Activated CD4-positive, alpha-beta T cell treated with anti-CD3 and anti-CD28 coated beads, Interleukin-2, amount 10 ng/mL, durations not matched to agents 7 days and 5 days (primary cell): ENCODE measurements at places on chromosomes 16 and 17.

- no peak overlapping the region for H3K4me3 ChIP-seq
- H3K4me1 ChIP-seq = peaks cover 18% of the 10 kb centered on the region
- no peak for DNase-seq
- H3K27ac ChIP-seq = no peak overlapping the region
Measured at GRCh38 chr17:83126275-83126811, 46.9 kb downstream of the METRNL start.

DNA sequence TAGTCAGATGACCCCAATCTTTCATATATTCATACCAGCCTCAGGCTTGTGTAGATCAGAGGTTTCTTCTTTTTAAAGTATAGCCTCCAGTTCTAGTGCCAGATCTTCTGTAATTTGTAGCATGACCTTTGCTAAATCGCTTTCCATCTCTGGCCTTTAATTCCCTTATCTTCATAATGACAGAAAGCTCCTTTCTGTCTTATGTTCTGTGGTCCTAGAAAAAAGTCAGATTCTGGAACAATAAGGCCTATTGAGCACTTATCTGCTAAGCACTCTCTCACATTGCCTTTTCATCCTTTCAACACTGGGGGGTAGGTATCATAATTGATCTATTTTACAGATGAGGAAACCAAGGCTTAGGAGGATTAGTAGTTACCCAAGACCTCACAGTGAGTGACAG lies 9.2 kb downstream of the CCL16 start:
- H3K4me3 ChIP-seq = no peak overlapping the region
- DNase-seq = no peak
- no peaks in the 10 kb centered on the region for H3K36me3 ChIP-seq
- H3K27ac ChIP-seq = no peak overlapping the region
- H3K4me1 ChIP-seq = no peaks in the 10 kb centered on the region

DNA sequence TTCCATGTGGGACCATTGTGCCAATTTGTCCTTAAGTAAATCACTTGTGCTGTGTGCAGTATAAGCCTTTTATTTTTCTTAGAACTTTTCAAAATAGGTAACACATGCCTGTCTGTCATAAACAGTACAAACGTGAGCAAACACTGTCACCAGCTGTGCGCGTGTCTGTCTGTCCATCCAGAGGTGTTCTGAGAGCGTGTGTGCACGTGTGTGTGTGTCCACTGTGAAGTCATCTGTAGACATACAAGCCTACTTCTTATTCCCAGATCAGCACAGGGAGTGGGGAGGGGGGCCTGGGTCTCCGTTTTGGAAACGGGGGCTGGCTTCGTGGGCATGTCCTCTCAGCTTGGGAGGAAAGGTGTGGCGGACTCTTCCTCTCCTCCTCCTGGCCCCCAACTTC lies 9.4 kb downstream of the TMEM235 start:
- no peaks in the 10 kb centered on the region for H3K4me1 ChIP-seq
- H3K27ac ChIP-seq = no peak overlapping the region
- no peak overlapping the region for H3K4me3 ChIP-seq
- DNase-seq = no peak
- H3K36me3 ChIP-seq = no peaks in the 10 kb centered on the region

DNA sequence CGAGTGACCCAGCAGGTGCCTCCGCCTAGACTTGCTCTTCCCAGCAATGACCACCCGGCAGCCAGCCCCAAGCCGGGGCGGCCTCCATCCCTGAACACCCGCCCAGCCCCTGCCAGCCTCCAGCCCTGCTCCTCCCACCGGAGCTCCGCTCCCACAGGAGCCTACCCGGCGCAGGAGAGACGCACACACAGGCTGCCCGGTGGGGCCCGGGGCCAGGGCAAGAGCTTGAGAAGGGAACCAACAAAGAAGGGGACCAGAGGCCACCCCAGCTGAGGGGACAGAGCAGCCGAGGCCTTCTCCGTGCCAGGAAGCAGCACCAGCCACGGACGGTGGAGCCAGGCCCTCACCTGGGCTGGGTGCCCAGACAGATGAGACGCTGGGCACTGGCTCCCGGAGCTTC lies 13.8 kb downstream of the PKD1 start:
- no peaks in the 10 kb centered on the region for H3K27me3 ChIP-seq
- peaks cover 2% of the 10 kb centered on the region for H3K4me1 ChIP-seq
- H3K27ac ChIP-seq = no peak overlapping the region
- H3K4me3 ChIP-seq = no peak overlapping the region
- DNase-seq = no peak
- H3K36me3 ChIP-seq = no peaks in the 10 kb centered on the region

- no peaks in the 10 kb centered on the region for H3K4me1 ChIP-seq
- no peak for DNase-seq
- H3K36me3 ChIP-seq = no peaks in the 10 kb centered on the region
Measured at GRCh38 chr17:34549966-34550365, 29.4 kb upstream of the TMEM132E start.

GRCh38 chr17:21289902-21290571 lies 5.5 kb downstream of the MAP2K3 start:
- no peak overlapping the region for H3K27ac ChIP-seq
- H3K36me3 ChIP-seq = peaks cover 11% of the 10 kb centered on the region
- no peak overlapping the region for H3K4me3 ChIP-seq
- peaks cover 43% of the 10 kb centered on the region for H3K4me1 ChIP-seq
- no peak for DNase-seq
- no peaks in the 10 kb centered on the region for H3K27me3 ChIP-seq

DNA sequence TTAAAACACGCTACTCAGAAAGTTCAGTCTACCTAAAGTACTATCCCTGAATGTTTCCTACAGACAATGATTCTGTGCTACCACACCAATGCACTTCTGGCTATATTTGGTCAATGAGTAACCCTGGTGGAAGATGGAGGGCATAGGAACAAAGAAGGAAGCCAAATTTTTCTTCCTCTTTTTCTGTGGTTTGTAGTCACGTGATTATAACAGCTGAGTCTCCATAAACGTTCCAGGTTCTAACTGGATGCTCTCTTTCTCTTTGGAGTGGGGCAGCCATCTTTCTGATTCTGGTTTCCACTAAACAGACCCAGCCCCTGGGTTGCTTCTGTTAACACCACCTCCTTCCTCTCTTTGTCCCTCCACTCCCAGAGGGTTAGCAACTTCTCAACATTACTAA lies 274.9 kb downstream of the CDH11 start:
- H3K36me3 ChIP-seq = no peaks in the 10 kb centered on the region
- DNase-seq = no peak
- no peaks in the 10 kb centered on the region for H3K4me1 ChIP-seq
- H3K27me3 ChIP-seq = no peaks in the 10 kb centered on the region
- no peak overlapping the region for H3K4me3 ChIP-seq

DNA sequence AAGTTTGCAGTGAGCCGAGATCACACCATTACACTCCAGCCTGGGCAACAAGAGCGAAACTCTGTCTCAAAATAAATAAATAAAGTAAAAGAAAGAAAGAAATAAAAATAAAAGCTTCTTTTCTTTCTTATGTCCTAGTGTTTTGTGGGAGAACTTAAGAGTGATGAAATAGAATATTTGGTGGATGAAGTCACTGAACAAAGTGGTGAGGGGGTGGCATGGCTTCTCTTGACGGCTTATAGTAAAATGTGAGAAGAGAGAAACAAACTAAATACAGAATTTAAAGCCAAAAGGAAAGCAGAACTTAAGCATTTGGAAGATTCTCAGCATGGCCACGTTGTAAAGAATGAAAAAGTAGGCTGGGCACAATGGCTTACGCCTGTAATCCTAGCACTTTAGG lies 15.3 kb downstream of the SGF29 start:
- no peak overlapping the region for H3K4me3 ChIP-seq
- H3K27ac ChIP-seq = no peak overlapping the region
- peaks cover 21% of the 10 kb centered on the region for H3K36me3 ChIP-seq
- no peak for DNase-seq
- peaks cover 3% of the 10 kb centered on the region for H3K4me1 ChIP-seq
- no peaks in the 10 kb centered on the region for H3K27me3 ChIP-seq

- no peaks in the 10 kb centered on the region for H3K27me3 ChIP-seq
- no peaks in the 10 kb centered on the region for H3K4me1 ChIP-seq
- H3K4me3 ChIP-seq = no peak overlapping the region
- H3K36me3 ChIP-seq = no peaks in the 10 kb centered on the region
- no peak for DNase-seq
- H3K27ac ChIP-seq = no peak overlapping the region
Measured at GRCh38 chr16:76524769-76525168, 247.6 kb downstream of the CNTNAP4 start.

DNA sequence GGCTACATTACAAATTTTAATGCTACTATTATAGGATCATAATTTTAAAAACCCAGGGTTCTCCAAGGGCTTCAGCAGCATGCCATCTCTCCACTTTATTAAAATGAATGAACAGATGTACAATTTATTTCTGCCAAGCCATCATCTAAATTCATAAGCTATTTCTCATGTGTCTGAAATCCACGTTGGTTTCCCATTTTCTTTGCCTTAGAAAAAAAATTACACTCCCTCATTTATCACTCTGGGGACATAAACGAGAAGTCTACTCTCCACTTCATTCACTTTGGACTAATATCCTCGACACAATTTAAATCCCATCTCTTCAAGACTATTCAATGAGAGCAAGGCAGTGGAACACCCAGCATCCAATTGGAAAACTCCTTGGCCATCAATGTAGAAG lies 178.4 kb upstream of the HSBP1 start:
- DNase-seq = no peak
- no peaks in the 10 kb centered on the region for H3K27me3 ChIP-seq
- H3K27ac ChIP-seq = no peak overlapping the region
- H3K36me3 ChIP-seq = no peaks in the 10 kb centered on the region
- H3K4me1 ChIP-seq = no peaks in the 10 kb centered on the region
- H3K4me3 ChIP-seq = no peak overlapping the region

DNA sequence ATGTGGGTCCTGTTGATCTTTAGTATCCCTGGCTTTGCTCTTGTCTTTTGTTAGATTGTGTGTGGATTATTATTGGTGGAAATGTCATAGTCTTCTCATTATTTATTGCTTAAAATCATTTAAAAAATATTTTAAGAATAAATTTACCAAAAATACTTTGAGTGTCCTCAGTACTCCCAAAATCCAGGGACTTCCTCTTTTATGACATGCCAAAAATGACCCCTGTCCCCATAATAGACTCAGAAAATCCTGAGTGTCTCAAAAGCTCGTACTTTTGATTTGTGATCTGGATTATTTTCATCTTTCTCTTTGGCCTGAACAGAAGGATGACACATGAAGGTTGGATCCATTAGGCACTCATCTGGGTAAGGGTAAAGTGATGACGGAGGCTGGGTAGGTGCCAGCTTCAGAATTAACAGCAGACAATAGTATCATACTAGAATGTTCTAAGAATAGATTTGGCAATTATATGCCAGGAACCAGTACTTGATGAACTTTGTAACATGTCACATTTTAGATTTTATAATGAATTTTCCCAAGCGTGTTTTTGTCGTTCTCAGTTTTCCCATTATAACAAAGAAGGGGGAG lies 602.2 kb upstream of the CDH8 start:
- DNase-seq = no peak
- H3K27ac ChIP-seq = no peak overlapping the region
- H3K27me3 ChIP-seq = no peaks in the 10 kb centered on the region
- H3K36me3 ChIP-seq = no peaks in the 10 kb centered on the region
- no peak overlapping the region for H3K4me3 ChIP-seq
- H3K4me1 ChIP-seq = no peaks in the 10 kb centered on the region

DNA sequence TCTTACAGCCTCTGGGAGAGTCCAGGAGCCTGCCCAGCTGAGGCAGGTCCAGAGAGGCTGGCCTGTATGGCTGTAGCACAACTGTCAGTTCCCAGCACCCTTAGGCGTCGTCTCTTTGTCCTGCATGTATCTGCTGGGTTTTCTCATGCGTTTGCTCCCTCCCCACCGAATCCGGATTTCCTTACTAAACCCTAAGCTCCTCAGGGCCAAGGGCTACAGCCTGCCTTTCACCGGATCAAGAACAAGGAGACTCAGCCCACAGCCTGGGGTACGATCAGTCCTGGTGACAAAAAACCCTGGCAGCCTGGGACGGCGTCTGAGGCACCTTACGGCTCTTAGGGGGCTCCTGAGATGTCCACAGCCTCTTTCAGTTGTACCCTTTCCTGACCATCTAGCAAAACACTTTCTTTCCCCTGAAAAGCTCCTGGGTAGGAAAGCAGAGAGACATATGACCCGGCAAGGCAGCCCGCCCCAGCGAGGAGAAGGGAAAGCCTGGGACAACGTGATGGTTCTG lies 12.2 kb downstream of the HIC1 start:
- H3K4me1 ChIP-seq = peaks cover 65% of the 10 kb centered on the region
- peaks cover 61% of the 10 kb centered on the region for H3K36me3 ChIP-seq
- no peak overlapping the region for H3K4me3 ChIP-seq
- H3K27me3 ChIP-seq = no peaks in the 10 kb centered on the region
